ENCODE measurements at places on chromosomes 12 and 14. TPM values are rescaled to one million over a fixed set of nuclear protein-coding genes. Genes with fewer than 3 reads are reported as not detected.

Gene RNFT2
- 4.1 TPM for total RNA-seq

Gene RDH16
- total RNA-seq, result 0.06 TPM

Gene PRPH
- 0.92 TPM for total RNA-seq

Gene NELL2
- not detected for total RNA-seq

Gene ZNF891
- 0.79 TPM for total RNA-seq

Gene LMNTD1
- not detected for total RNA-seq
